Activated naive CD4-positive, alpha-beta T cell treated with anti-CD3 and anti-CD28 coated beads, Interleukin-2, amount 10 ng/mL, durations not matched to agents 5 hours and 36 hours (primary cell): ENCODE measurements at places on chromosomes 2 and 18. TPM values are rescaled to one million over a fixed set of nuclear protein-coding genes. Genes with fewer than 3 reads are reported as not detected.

The AKAIN1 gene
- not detected for total RNA-seq

The ALPI gene
- not detected for total RNA-seq

The MYO7B gene
- total RNA-seq, result 1.0 TPM

The SLC9A4 gene
- total RNA-seq, result 0.13 TPM

The CLEC4F gene
- total RNA-seq, result not detected

The ZNF385B gene
- not detected for total RNA-seq

The GNLY gene
- total RNA-seq, result 26.3 TPM

The TNP1 gene
- total RNA-seq, result not detected

The GALNT3 gene
- 7.9 TPM for total RNA-seq

The UGT1A10 gene
- total RNA-seq, result not detected
